ENCODE measurements at places on chromosomes 13 and 19. TPM values are rescaled to one million over a fixed set of nuclear protein-coding genes. Genes with fewer than 3 reads are reported as not detected.

GRCh38 chr13:89169951-89170350 lies 1498.8 kb downstream of the SLITRK5 start:
- DNase-seq: no peak

DNA sequence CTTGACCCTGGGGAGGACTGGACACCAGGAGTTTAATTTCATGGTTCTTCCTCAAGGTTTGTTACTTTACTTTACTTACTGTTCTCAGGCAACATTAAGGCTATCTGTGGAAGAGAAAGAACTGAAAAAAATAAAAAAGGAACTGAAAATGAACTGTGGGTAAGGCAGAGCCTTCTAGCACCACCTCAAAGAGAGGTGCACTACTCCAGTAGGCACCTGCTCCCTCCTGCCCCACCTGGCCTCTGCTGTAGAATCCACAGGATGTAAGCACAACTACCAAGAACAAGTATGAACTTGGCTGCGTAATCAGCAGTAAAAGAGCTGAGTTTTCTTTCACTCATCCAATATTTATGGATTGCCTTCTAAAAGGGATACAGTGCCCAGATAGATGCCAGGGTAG lies 12.2 kb downstream of the ZNF112 start:
- DNase-seq: no peak

GRCh38 chr19:49954933-49955332 lies 6.0 kb downstream of the SIGLEC11 start:
- no peak for DNase-seq

DNA sequence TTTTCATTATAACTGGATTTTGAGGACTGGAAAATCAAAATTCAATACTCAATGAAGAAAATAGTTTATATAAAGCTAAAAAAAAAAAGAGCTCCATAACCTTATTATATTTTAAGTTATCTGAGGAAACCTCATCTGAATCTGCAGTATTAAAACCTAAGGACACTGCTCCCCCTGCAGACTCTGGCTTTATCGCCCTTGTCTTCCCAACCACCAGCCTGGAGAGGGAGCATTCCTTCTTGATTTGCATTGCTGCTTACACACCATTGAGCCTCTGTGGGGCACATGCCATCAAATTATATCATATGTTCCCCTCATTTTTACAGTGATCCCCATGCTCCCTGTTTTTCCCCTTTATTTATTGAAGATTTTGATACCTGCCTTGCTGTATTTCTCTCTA lies 871.4 kb upstream of the GPC6 start:
- no peak for DNase-seq

DNA sequence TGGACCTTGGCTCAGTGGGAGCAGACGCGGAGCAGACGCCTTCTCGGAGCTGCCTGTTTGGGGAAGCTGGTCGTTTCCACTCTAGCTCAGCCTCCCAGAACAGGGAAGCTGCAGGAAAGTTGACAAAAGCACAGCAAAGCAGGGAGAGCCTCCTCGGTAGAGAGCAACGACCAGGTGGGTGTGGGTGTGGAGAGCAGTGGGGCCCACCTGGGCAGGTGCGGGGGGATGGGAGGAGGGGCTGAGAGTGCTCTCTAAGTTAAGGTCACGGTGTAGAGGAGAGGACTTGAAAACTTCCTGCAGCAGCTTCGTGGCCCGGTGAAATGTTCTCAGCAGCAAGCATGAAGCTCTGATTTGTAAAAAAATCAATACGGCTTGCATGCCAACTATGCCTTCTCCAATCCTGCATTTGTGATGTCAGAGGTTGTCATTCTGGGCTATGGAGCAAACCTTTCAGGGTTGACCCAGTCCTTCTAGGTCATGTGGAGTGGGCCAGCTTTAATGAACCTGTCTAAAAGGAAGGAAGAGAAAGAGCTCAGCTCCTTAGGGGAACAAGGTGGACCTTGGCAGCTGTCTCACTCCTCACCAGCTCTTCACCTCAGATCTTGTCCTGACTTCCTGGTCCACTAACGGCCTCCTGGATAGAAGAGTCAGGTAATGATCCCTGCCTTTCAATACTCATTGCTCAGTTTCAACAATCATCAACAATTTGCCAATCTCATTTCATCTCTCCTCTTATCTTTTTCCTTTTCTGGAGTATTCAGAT lies 85.8 kb upstream of the UBL3 start:
- no peak for DNase-seq

GRCh38 chr19:4049432-4049831 lies 17.3 kb downstream of the ZBTB7A start:
- no peak for DNase-seq

GRCh38 chr13:107531816-107532215 lies 683.5 kb downstream of the LIG4 start:
- no peak for DNase-seq

GRCh38 chr13:96844616-96845015 lies 149.7 kb downstream of the OXGR1 start:
- DNase-seq: no peak

DNA sequence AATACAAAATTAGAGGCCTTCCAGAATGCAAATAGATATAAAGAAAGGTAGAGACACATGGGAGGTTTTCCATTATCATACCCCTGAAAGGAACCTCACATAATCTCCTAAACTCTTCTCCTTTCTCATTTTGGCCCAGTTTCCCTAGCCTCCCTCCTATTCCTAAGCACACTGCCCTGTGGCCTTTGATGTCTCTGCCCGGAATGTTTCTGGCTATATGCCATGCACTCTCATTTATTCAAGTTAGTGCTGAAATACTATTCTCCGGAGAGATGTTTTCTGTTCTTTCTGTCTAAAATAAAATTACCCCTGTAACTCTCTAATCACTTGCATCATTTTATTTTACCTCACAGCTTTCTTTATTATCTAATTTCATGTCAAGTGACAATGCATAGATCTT lies 1287.7 kb downstream of the SLITRK5 start:
- no peak for DNase-seq

- no peak for DNase-seq
These were observed 13.7 kb downstream of the SYT3 start for GRCh38 chr19:50626011-50626410.

- no peak for DNase-seq
These were observed at the start of gene TNPO2 for GRCh38 chr19:12723641-12724426. TSS of gene TNPO2 (minus strand) at chr19:12723932. CDS start at chr19:12720977, 2,955 bp downstream.

GRCh38 chr19:4452230-4452990 lies 5.2 kb downstream of the UBXN6 start:
- DNase-seq: no peak

- DNase-seq: no peak
These were observed 1387.2 kb downstream of the OLFM4 start for GRCh38 chr13:54415753-54416366.

GRCh38 chr19:14408491-14409145 lies 10.5 kb downstream of the DDX39A start:
- DNase-seq: no peak

GRCh38 chr13:97342136-97342535 lies 91.8 kb upstream of the RAP2A start:
- no peak for DNase-seq

DNA sequence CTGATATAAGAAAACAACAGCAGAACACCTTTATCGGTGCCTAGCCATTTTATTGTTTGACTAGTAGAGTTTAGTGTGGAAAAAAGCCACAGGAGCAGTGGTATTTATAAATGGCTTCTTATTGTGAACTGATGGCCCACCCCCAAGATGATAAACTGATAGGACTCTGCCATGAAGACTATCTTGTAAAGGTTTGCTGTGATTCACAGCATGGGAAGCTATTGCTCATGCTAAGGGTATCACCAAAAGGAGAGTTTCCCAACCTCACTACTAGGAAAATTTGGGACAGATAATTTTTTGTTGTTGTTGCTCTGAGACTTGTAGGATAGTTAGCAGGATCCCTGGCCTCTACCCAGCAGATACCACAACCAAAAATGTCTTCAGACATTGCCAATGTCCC lies 12.0 kb upstream of the SLC7A1 start:
- DNase-seq: no peak

GRCh38 chr13:43852923-43853404 lies 26.6 kb downstream of the CCDC122 start:
- DNase-seq: no peak

DNA sequence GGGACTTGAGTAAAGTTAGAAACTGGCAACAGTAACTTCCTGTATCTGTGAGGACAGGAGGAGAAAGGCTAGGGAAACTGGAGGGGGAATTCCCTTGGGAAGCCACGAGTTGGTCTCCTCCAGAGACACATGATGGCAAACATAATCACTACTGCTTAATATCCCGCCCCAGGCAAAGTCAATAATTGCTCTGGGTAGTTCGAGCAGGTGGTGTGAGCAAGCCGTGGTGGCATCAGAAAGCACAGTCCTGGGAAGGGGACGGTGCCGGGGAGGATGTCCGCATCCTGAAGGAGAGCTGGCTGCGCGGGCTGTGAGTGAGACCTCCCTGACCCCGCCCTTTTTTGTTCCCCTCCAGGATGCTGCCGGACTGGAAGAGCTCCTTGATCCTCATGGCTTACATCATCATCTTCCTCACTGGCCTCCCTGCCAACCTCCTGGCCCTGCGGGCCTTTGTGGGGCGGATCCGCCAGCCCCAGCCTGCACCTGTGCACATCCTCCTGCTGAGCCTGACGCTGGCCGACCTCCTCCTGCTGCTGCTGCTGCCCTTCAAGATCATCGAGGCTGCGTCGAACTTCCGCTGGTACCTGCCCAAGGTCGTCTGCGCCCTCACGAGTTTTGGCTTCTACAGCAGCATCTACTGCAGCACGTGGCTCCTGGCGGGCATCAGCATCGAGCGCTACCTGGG lies 1.4 kb downstream of the FFAR2 start:
- DNase-seq: no peak

DNA sequence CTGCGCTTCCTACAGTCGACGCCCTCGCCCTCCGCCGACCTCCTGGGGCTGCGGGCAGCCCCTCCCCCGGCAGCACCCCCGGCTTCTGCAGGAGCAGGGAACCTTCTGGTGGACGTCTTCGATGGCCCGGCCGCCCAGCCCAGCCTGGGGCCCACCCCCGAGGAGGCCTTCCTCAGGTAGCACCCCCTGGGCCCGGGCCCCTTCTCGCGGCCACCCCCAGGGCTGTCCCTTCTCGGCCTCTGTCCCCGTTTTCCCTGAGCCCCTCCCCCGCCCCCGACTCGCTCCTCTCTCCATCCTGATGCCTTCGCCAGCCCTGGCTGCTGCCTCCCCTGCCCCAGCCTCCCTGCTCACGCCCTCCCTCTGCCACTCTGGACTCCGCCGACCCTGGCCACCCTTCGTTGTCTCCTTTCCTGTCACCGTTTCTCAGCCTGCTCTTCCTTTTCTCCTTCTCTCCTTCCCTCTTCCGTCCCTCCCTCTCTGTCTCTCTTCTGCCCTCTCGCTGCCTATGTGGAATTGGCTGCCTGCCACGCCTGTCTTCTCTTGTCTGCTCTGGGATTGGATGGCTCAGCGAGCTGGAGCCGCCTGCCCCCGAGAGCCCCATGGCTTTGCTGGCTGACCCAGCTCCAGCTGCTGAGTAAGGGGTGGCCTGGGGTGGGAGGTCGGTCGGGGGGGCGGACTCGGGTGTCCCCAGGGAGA lies 11.0 kb downstream of the FUZ start:
- peak; percentile 29 for DNase-seq

GRCh38 chr13:21287331-21287907 lies 111.0 kb downstream of the MRPL57 start:
- no peak for DNase-seq

GRCh38 chr19:19022380-19022961 lies 10.8 kb downstream of the SUGP2 start:
- no peak for DNase-seq

DNA sequence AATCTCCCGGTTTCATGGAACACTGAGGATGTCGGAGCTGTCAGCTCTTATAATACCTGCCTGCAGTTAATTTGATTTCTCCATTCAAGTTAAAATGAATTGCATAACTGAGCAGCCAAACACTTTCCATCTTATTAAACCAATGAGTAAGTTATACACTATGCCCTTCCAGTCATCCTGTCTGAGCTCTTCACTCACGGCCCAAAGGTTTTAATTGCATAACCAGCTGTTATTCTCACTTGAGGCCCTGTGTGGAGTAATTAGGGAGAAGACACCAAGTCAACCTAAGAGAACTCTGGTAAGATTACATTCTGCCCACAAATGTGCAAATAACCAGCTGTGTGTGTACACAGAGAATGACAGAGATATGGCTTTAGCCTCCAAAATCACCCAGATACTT lies 303.5 kb downstream of the TBC1D4 start:
- DNase-seq: no peak

DNA sequence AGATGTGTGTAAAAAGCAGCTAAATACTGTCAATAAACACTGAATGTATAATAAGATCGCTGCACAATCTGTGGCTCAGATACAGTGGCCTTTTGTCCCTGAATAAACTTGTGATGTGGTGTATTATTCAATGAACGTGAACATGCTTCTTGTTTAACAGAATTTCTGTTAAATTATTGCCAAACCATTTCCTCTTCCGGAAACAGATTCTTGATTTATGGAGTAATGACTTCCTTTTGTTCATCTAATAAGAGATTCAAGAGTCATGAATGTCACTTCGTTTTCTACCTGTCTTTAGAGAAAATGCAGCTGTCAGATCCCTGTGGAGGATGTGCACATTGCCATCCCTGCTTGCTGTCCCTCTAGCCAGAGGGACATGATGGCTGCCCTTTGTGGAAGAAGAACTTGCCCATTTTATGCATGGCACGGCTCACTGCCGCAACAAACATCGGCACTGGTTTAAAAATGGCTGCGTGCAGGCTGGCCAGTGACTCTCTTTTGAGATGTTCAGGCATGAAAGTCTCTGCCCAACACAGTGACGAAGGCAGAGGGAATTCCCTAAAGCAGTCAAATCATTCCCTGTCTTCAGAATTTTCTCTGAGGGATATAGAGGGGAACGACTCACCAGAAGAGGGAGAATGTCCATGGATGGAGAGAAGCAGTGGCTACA lies 3.1 kb upstream of the TNFSF13B start:
- no peak for DNase-seq

DNA sequence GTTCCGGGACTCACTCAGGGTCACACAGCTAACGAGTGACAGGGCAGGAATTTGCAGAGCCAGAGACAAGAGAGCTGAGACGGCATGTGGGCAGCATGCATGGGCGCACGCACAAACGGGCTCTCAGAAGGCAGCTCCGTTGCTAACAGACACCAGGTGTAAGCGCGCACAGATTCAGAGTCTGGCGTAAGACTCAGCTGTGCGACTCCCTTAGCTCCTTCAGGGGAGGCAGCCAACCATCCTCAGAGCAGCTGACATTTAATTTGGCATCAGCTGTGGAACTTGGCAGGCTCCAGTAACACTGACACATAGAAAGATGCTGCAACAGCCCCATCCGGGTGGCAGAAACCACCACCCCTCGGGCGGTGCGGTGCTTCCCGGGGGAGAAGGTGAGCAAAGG lies 7.5 kb upstream of the TM6SF2 start:
- no peak for DNase-seq

Gene SIGLECL1
- not detected for polyA plus RNA-seq

Gene STOML3
- not detected for polyA plus RNA-seq

Gene SYMPK
- polyA plus RNA-seq: 45.8 TPM

Gene TMPRSS9
- not detected for polyA plus RNA-seq

Gene NCAN
- not detected for polyA plus RNA-seq

Gene ZNF66
- polyA plus RNA-seq: 0.94 TPM

Gene CGB2
- not detected for polyA plus RNA-seq

Gene DACT3
- 7.1 TPM for polyA plus RNA-seq

Gene GPC5
- polyA plus RNA-seq: 0.18 TPM

Gene CILP2
- polyA plus RNA-seq: 0.77 TPM

Gene NDUFB7
- 147 TPM for polyA plus RNA-seq

Gene DEDD2
- 30.4 TPM for polyA plus RNA-seq

Gene NTF4
- polyA plus RNA-seq: 0.10 TPM

Gene CLIP3
- 14.7 TPM for polyA plus RNA-seq

Gene CEACAM16
- not detected for polyA plus RNA-seq

Gene ZNF329
- polyA plus RNA-seq: 5.5 TPM

Gene SIGLEC12
- not detected for polyA plus RNA-seq

Gene JUND
- polyA plus RNA-seq: 92.0 TPM
